MG63 (cell line): ENCODE measurements at places on chromosomes 3 and 15. TPM values are rescaled to one million over a fixed set of nuclear protein-coding genes. Genes with fewer than 3 reads are reported as not detected.
A peak's percentile ranks its signal among the peaks of the same experiment; 100 is the strongest.

DNA sequence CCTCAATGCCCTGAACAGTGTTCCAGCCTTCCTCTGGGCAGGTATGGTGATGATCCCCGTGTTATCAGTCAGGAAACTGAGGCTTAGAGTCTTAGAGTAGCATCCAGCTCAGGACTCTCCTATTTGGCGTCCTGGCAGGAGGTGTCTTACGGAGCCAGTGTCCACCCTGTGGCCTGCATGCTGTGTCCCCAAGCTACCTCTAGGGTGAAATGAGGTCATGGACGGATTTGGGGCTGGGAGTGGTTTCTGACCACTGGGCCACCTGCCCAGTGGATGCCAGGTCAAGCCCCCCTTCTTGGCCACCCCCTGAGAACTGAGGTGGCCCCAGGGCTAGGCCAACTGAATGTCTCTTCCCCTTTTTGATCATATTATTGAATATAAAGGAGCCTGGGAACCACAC, 27.2 kb upstream of the SLC6A6 start:
- no peak for DNase-seq

- DNase-seq, result peak; percentile 88
Observed at GRCh38 chr3:73365756-73366397, 258.9 kb downstream of the PDZRN3 start.

DNA sequence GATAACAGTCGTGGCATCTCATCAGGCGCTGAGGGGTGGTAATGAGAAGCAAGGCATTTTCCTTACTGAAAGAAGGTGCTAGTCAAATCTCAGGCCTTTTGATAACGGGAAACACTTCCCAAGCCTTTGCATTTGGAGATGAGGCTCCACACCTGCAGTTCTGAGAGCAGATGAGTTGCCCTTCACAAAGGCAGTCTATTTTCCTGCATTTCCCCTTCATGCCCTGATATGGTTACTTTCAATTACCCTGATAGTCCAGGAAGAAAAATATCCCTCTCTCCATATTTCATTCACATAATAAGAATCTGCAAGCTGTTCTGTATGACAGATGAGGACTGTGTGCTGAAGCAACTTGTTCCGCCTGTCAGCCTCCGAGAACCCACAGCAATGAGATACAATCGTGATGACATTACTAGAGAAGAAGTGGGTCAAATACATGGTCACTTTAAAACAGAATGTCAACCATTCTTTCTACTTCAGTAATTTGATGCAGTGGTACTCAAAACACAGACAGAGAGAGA, 25.0 kb downstream of the FHIT start:
- DNase-seq, result no peak

GRCh38 chr3:42118762-42119361, 27.7 kb downstream of the TRAK1 start:
- DNase-seq, result peak; percentile 32

DNA sequence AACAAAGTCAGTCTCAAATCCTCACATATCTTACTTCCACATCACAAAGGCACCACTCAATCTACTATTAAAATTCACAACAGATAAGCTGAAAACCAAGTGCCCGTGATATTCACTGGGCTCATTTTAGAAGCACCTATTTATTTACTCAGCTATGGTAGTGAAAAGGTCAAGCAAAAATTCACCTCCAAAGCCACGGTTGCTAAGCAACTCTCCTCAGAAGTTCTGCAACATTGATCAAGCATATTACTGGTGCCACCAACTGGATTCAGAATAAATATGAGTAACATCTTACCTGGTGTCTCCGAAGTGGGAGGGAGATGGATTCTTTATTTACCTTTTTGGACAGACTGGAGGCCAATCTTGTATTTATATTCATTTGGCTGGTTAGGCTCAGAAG, 714.8 kb downstream of the FHIT start:
- no peak for DNase-seq

DNA sequence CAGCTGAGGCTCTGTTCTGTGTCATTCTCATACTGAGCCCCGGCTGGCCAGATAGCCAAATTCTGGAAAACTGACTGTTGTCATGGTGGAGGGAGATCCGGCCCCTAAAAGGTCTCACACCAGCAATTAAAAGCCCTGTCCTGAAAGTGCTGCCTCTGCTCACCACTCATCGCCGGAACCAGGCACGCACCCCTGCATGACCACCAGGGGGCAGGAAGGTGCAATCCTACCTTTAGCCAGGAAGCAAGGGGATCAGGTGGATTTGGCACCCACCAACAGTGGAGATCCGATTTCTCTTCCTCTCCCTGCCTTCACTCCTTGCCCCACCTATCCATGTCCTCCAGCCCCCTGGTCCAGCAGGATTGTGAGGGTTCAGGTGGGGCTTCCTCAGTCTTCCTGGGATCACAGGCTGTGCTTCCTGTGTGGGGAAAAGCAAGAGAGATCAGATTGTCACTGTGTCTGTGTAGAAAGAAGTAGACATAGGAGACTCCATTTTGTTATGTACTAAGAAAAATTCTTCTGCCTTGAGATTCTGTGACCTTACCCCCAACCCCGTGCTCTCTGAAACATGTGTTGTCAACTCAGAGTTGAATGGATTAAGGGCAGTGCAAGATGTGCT, 16.1 kb upstream of the CACNA2D2 start:
- peak; percentile 22 for DNase-seq

GRCh38 chr15:74598126-74598842, 17.4 kb upstream of the CLK3 start:
- DNase-seq, result peak; percentile 95

CASR gene
- not detected in 2 replicates for total RNA-seq

DNA sequence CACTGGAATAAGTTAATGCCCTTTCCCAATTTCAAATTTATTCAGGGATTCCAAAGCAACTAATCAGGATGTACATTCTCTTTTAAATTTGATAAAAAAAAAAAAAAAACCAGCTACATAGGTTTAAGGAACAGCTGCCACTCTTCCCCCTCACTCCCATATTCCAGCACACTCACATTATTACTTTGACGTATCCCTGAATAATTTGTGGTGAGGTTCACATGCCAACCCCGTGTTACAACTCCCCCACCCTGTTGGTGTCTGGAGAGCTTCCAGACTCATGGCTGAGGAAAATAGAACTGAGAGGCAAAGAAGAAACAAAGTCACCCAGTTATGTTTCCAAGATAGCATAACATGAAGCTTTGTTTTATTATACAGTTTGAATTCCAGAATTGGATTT, 300.5 kb upstream of the MME start:
- peak; percentile 28 for DNase-seq

PRKAR2A gene
- total RNA-seq, result 7.8 and 11.0 TPM in 2 replicates

CTDSPL gene
- total RNA-seq, result 13.5 and 24.6 TPM in 2 replicates

- DNase-seq, result peak; percentile 28
Observed at GRCh38 chr15:65916664-65917406, 47.5 kb downstream of the RAB11A start.

DNA sequence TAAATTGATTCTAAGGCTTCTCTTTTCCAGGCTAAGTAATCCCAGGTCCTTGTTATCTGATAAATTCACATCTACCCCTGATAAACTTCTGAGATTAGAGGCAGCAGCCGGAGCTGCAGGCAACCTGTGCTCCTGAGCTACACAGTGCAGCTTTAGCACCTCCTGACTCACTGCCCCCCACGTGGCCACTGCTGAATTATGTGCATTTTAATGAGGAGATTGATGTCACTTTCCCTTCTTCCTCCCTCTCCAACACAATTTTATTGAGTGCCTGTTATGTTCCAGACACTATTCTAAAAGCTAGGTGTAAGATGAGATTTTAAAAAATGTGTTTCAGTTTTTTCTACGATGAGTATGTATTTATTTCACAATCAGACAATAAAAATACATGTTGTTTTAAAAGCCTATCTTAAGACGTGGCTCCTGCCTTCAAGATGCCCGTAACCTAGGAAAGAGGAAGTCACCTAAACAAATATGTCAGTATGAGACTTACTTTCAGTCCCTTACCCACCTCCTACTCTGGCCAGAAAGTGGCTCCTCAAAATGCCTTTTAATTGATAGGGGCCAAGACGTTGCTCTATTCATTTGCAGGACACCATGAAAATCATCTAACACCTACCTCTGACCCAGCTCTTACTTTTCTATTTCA, 161.5 kb upstream of the PFN2 start:
- no peak for DNase-seq

WDR76 gene
- total RNA-seq, result 49.9 and 53.5 TPM in 2 replicates

CCR8 gene
- not detected in 2 replicates for total RNA-seq

DNA sequence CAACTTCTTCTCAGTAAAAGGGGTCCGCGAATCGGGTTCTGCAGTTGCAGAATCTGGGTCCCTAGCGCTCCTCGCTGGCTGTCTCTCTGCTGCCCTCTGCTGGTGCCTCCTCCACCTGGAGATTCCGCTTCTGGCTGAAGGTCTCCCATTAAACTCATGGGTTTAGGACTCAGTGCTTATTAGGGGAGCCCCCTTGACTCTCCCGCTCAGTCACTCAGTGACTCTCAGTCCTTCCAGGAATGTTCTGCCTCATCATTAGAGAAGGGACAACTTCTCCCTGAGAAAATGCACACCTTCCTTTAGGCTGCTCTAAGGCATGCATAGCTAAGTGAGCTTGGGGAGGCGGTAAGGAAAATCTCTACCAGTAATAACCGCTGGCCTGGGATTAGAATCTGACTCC, 7.1 kb downstream of the CPN2 start:
- peak; percentile 57 for DNase-seq

SCAANT1 gene
- total RNA-seq, result not detected in 2 replicates

GRCh38 chr3:194312186-194312742, 38.9 kb downstream of the CPN2 start:
- peak; percentile 69 for DNase-seq

- no peak for DNase-seq
Observed at GRCh38 chr3:55407426-55407820, 79.7 kb downstream of the WNT5A start.

TIGIT gene
- total RNA-seq, result not detected in 2 replicates

TSPAN3 gene
- 239 and 258 TPM in 2 replicates for total RNA-seq

- DNase-seq, result peak; percentile 56
Observed at GRCh38 chr3:24494618-24495325, at the start of gene THRB. TSS of gene THRB (minus strand) at chr3:24494850.

DNA sequence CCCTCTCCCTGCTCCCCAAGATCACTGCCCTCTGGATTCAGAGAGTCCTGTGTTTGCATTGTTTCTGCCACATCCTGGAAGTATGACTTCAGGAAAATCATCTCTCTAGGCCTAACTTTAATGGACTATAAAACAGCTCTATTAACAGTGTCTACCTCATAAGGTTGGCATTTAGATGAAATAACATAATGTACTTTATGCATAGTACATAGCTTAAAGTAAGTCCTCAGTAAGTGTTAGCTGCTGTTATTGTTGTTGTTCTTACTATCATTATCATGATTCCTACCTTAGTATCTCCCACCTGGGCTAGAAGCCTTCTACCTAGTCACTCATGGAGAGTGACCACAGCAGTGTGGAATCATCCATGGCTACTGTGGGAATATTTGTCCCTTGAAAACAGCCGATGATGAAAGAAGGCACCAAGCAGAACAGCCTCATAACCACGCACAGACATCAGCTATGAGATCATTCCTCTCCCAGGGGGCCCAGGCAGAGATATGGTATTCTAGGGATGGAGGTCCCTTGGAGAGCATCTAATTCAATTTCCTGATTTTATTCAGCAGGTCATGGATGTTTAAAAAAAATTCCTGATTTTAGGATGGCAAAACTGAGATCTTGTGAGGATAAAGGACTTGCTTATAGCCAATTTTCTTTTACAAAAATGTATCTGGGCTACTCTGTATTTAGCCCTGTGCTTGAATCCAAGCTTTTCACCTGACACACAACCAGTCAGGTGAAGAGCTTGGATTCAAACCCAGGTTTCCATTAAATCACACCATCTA, 1.9 kb downstream of the FSD2 start:
- DNase-seq, result no peak

- DNase-seq, result no peak
Observed at GRCh38 chr3:178518660-178519396, 17.4 kb upstream of the KCNMB2 start.

DNA sequence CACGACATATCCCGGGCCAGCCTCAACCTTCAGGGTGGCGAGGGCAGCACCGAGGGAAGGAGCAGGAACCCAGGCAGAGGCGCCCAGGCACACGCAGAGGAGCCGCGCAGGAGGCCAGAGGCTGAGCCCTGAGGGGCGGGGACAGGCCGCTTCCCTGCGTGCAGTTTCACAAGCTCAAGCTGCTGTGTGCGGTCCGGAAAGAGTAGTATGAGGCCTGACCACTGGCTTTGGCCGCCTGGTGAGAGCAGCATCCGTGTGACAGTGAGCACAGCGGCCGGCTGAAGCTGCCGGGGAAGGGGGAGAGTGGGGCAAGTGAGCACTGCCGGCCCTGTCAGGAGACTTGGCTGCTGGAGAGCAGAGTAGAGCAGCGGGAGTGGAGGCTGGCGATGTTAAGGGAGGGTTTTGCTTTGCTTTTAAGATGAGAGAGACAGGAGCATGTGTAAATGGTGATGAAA, 8.7 kb downstream of the ZDHHC19 start:
- no peak for DNase-seq

DNA sequence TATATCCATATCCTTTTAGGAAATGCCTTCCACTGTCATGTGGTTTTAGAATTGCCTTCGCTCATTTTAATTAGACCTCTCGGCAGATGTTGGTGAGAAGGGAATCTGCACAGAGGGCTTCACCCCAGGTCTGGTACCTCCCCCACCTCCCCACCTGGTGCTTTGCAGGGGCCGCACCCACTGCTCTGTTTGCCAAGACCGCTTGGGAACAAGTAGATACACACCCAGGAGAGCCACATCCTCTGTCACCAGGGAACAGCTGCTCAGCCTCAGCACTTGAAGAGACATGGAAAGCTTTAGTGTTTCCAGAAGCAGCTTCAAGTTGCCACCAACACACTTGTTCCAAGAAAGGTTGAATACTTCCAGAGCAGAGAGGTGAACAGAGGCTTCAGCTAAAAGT, 21.8 kb downstream of the LRRC31 start:
- DNase-seq, result no peak

DNA sequence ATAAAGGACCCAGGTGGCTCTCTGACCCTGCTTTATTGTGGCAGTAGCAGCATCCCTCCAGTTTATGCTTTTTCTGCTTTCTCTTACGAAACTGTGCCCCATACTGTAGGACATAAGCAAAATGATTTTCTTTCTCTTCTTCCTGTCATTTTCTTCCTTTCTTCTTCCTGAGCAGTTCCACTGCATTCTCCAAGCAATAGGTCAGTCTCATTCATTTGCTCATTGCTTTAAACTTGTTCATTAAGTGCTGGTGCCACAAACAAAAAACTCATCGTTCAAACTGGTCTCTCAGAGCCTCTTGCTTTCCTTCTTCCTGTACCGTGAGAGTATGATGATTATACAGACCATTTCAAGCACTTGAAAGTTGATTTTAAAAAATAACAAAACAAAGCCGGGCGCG, 66.8 kb downstream of the PDE8A start:
- DNase-seq, result no peak

DNA sequence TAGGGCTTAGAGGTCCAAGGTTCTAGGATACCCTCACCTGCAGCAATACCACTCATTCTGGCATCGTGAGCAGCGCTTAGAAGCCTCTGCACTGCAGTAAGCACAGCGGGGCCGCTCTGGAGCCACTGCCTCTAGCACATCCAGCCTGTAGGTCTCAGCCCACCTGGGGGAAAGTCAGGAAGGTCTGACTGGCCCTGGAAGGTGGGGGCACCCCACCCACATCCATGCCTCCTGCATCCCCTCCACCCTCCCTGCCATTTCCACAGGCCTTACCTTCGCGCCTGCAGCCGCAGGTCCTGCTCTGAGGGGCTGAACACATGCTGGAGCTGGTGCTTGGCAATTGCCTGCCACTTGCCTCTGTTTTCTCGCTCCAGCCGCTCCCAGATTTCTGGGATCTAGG, 901 bp upstream of the RASSF1 start:
- DNase-seq, result no peak

DAZL gene
- not detected in 2 replicates for total RNA-seq
